Chondrocyte (in vitro differentiated cells): ENCODE measurements at places on chromosomes 2 and 18. TPM values are rescaled to one million over a fixed set of nuclear protein-coding genes. Genes with fewer than 3 reads are reported as not detected.
A peak's percentile ranks its signal among the peaks of the same experiment; 100 is the strongest.

GRCh38 chr2:10522726-10523405 lies 74.7 kb upstream of the ODC1 start:
- DNase-seq: no peak

GPAT2 gene
- total RNA-seq: not detected in 3 replicates

GRCh38 chr2:69032336-69032735 lies 19.4 kb downstream of the ANTXR1 start:
- DNase-seq: no peak

DNA sequence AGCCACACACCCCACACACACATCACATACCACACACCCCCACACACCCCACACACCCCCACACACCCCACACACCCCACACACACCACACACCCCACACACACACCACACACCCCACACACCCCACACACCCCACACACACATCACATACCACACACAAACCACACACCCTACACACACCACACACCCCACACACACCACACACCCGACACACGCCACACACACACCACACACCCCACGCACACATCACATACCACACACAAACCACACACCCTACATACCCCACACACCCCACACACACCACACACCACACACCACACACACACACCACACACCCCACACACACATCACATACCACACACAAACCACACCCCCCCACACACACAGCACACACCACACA lies 22.4 kb downstream of the TWIST2 start:
- no peak for DNase-seq

GRCh38 chr2:2098458-2099167 lies 232.5 kb downstream of the MYT1L start:
- no peak for DNase-seq

DNA sequence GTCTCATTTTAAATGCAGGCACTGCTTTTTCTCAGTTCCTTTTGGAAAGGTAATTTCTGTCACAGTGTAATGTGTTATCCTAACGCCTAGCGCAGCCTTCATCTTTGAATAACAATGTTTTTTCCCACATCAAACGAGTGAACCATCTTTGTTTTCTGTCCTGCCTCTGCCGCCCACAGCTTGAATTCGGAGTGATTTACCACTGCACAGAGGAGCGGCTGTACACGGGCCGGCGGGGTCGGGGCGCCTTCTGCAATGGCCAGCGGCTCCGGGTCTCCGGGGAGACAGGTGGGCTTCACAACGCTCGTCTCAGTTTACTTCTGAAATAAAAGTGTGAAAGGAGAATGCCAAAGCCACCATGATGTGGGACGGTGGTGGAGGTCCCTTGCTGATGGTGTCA lies 32.8 kb downstream of the IMPA2 start:
- peak; percentile 64 for DNase-seq

HOXD3 gene
- not detected in 3 replicates for total RNA-seq

TGIF1 gene
- total RNA-seq: 26.5 to 67.0 TPM (median 58.5 TPM) in 3 replicates

DNA sequence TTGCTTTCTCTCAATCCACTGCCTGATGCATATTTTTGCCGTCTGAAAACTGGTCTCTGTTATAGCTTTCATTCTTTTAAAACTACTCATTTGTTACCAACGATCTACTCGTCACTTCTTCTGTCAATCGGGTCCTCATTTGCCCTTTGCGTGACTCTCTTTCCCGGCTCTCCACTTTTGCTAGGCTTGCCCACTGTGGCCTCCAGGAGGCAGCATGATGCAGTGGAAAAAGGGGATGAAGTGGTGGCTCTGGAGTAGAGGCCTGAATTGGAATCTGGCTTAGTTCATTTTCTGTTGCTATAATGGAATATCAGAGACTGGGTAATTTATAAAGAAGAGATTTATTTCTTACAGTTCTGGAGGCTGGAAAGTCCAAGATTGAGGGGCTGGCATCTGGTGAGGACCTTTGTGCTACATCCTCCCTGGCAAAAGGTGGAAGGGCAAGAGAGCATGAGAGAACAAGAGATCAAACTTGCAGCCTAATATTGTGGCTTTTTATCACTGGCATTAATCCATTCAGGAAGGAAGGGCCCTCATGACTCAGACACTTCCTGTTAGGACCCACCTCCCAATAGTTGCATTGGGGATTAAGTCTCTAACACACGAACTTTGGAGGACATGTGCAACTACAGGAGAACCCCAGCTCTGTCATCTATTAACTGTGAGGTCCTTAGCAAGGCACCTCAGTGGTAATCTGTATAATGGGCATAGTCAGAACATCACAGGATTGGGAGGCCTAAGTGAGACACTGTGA lies 15.4 kb downstream of the GDF7 start:
- no peak for DNase-seq

DNA sequence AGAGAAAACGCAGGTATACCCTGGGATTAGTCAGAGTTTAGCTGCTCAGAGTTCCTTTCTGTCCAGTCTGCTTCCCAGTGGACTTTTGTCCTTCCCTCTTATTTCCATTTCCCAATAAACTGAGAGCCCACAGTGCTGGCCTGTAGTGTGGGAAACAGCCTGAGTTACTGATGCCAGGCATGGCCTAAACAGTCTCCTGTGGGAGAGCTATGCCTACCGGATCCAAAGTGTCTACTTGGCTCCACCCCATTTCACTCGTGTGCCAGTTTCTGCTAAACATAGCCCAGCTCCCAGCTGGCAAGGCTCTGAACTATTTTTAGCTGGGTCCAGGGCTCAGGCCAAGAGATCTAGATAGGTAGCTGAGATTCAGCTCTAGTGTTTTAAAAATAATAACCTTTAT lies 15.6 kb upstream of the PPP1CB start:
- DNase-seq: no peak

DNA sequence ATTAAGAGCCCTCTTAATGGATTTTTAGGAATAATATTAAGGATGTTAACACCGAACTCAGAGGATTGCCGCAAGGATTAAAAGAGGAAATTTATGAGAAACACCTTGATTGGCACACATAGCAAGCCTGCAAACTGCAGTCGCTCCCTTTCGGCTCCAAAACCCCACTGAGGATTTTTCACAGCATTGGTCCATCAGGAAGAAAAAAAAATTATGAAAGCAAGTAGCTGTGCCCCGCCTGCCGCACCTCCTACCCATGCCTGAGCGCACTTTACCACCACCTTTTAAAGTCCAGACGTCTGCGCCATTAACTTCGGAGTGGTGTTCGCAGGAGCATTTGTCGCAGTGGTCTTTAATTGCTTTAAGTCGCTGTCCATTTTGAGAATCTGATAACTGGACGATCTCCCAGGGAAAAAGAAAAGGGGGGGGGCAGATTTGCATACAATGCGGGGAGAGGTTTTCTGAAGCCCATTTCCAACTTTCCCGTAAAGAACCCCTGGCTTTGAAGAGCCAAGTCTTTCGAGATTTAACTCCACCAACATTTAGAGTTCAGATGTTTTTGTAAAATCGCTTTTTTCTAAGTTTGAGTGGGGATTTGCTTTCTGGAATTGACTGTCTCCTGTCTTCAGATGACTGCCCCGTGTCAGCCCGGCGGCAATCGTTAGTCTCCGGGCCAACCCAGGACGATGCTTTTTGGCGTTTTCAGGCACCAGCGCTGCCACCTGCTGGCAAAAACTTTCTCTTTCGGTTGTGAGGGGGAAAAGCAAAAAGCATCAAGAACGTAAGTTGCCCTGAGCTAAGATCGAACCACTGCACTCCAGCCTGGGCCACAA lies 913 bp upstream of the TRABD2A start:
- peak; percentile 72 for DNase-seq

KCMF1 gene
- total RNA-seq: 76.0 to 101 TPM (median 95.8 TPM) in 3 replicates

DNA sequence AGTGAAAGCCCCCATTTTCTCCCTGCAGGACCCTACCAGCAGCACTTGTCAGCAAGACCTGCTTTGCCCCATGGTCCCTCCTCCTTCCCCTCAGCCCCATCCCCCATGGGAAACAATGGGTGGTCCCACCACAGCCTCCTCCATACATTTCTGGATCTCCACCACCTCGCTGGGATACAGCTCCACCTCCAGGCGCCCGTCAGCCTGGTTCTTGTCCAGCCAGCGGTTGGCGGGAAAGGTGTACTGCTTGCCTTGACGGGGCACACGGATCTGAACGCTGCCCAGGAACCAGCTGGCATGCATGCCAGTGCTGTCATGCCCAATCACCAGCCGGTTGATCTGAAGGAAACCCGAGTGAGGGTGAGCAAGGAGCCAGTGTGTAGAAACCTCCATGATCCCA lies 90.9 kb downstream of the LOXHD1 start:
- DNase-seq: no peak

DNA sequence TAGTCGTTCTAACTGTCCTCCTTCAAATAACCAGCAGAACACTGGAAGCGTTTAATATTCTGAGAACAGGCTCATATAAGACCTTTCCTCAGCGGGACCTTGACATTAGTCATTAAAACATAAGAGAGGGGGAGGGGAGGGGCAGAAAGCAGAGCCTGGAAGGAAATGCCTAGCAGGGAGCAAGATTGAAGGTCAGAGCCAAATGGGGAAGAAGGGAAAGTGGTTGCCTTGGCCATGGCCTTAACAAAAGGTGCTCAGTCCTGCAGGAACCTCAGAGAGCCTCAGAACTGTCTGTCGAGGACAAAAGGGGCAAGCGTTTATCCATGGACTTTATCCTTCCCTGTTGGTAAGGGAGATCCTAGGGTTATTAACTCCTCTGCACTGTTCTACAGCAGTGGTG lies 856 bp upstream of the PLA2R1 start:
- no peak for DNase-seq
